Natural killer cell (primary cell): ENCODE measurements at places on chromosomes 13 and 19. TPM values are rescaled to one million over a fixed set of nuclear protein-coding genes. Genes with fewer than 3 reads are reported as not detected.

- no peak for DNase-seq
- peaks cover 80% of the 10 kb centered on the region for H3K36me3 ChIP-seq
- no peak overlapping the region for H3K27ac ChIP-seq
- no peaks in the 10 kb centered on the region for H3K4me1 ChIP-seq
- H3K27me3 ChIP-seq, result no peaks in the 10 kb centered on the region
Observed at GRCh38 chr19:46383171-46383815, 30.1 kb downstream of the CCDC8 start.

DNA sequence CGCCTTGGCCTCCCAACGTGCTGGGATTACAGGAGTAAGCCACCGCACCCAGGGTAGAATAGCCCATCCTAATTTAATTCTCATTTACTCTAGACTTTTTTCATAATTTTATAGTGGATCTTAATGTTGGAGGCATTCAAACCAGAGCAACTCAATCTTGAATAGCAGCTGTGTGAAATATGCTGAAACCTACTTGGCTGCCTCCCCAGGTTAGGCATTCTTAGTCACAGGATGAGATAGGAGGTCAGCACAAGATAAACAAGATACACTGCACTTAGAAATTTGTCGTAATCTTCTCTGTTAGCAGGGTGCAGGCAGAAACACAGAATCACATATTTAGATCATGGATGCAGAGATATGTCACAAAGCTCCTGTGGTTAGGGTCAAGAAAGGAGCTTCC lies 2.7 kb upstream of the ZNF43 start:
- H3K4me1 ChIP-seq, result peaks cover 15% of the 10 kb centered on the region
- no peak overlapping the region for H3K4me3 ChIP-seq
- DNase-seq, result no peak
- H3K36me3 ChIP-seq, result peaks cover 10% of the 10 kb centered on the region
- H3K27me3 ChIP-seq, result no peaks in the 10 kb centered on the region

- H3K27ac ChIP-seq, result peak overlapping the region; percentile 97
- DNase-seq, result no peak
- peaks cover 58% of the 10 kb centered on the region for H3K4me1 ChIP-seq
- peak overlapping the region; percentile 84 for H3K4me3 ChIP-seq
- H3K27me3 ChIP-seq, result no peaks in the 10 kb centered on the region
- peaks cover 22% of the 10 kb centered on the region for H3K36me3 ChIP-seq
Observed at GRCh38 chr19:38850436-38850975, 720 bp upstream of the HNRNPL start.

- no peak overlapping the region for H3K27ac ChIP-seq
Observed at GRCh38 chr19:52590728-52591127, 20.6 kb downstream of the ZNF701 start.

The NR2C2AP gene
- total RNA-seq, result 16.7 TPM

The IRGC gene
- total RNA-seq, result not detected

The UTP14C gene
- total RNA-seq, result 7.0 TPM
